ENCODE measurements at places on chromosomes 12 and 14. TPM values are rescaled to one million over a fixed set of nuclear protein-coding genes. Genes with fewer than 3 reads are reported as not detected.
A peak's percentile ranks its signal among the peaks of the same experiment; 100 is the strongest.

GRCh38 chr14:33068626-33069025, 129.9 kb downstream of the NPAS3 start:
- no peak for DNase-seq
- no peaks in the 10 kb centered on the region for H3K27me3 ChIP-seq
- no peak overlapping the region for H3K27ac ChIP-seq
- no peaks in the 10 kb centered on the region for H3K36me3 ChIP-seq
- H3K4me1 ChIP-seq: no peaks in the 10 kb centered on the region

DNA sequence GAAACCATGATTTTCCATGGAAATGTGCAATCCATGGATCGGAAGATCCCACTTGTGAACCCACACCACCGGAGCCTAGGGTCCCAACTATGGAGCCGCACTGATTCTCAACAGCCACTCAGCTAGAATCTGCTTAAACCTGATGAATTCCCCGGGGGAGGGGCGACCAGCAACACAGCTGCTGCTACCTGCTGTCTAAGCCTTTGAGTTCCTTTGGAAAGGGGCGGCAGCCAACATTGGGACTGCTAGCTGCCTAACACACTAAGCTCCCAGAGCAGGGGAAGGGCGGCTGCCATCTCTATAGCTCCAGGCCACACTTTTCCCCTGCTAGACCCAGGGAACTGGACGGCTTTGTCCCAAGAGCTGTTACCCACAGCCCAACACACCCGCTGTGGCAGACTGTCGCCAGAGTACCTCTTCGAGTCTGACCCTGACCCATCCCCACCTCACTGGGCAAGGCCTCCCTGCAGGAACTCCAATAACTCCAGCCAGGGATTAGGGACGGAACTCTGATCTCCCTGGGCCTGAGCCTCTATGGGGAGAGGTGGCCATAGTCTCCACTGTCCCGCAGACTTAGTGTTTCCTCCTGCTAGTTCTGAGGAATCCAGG, 205.8 kb upstream of the SLC16A7 start:
- H3K27ac ChIP-seq: no peak overlapping the region
- DNase-seq: no peak
- H3K4me3 ChIP-seq: no peak overlapping the region
- H3K36me3 ChIP-seq: no peaks in the 10 kb centered on the region
- no peaks in the 10 kb centered on the region for H3K27me3 ChIP-seq

The PTHLH gene
- not detected for total RNA-seq

The KLHL33 gene
- total RNA-seq: not detected

The CACNA2D4 gene
- 3.6 TPM for total RNA-seq

The CCDC92 gene
- 19.7 TPM for total RNA-seq

- DNase-seq: no peak
- no peaks in the 10 kb centered on the region for H3K27me3 ChIP-seq
- no peak overlapping the region for H3K4me3 ChIP-seq
- H3K36me3 ChIP-seq: no peaks in the 10 kb centered on the region
These were observed 867.2 kb downstream of the BCL11B start for GRCh38 chr14:98404811-98405210.

DNA sequence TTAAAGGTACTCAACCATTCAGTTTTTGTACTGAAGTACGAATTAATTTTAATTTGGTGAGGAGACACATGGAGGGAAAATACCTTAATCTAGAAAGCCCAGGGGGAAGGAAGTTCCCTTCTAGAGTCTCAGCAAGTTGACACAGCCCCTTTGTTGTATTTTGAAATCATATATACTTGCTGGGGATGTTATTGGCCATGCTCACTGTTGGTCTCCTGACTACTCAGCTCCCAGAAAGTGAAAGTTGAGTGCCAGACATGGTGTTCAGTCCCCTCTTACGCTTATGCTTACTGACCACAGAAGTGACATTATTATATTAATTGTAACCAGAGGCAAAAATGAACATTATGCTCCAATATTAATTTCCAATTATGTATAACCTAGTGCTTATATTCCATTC, 28.1 kb downstream of the ARF6 start:
- no peaks in the 10 kb centered on the region for H3K27me3 ChIP-seq
- no peaks in the 10 kb centered on the region for H3K4me1 ChIP-seq
- no peak overlapping the region for H3K27ac ChIP-seq
- no peak overlapping the region for H3K4me3 ChIP-seq

The ERP27 gene
- 79.1 TPM for total RNA-seq

The ALDH1L2 gene
- 31.1 TPM for total RNA-seq

- DNase-seq: no peak
- peaks cover 4% of the 10 kb centered on the region for H3K4me1 ChIP-seq
- no peak overlapping the region for H3K4me3 ChIP-seq
- H3K27ac ChIP-seq: no peak overlapping the region
- no peaks in the 10 kb centered on the region for H3K27me3 ChIP-seq
- H3K36me3 ChIP-seq: no peaks in the 10 kb centered on the region
These were observed 417.1 kb downstream of the AEBP2 start for GRCh38 chr12:19856389-19856788.

- H3K4me3 ChIP-seq: no peak within 1 kb of the TSS
- H3K27me3 ChIP-seq: no peaks in the 10 kb centered on the region
- DNase-seq: no peak
- no peak within 1 kb of the TSS for H3K27ac ChIP-seq
- H3K4me1 ChIP-seq: peaks cover 21% of the 10 kb centered on the region
These were observed at the start of gene KIF5A for GRCh38 chr12:57549909-57550640. Gene KIF5A, plus strand, starts transcription at chr12:57550044. Its CDS starts 228 bp downstream, at chr12:57550272.

- no peak overlapping the region for H3K27ac ChIP-seq
- H3K27me3 ChIP-seq: no peaks in the 10 kb centered on the region
- H3K4me1 ChIP-seq: peaks cover 13% of the 10 kb centered on the region
- DNase-seq: no peak
- H3K4me3 ChIP-seq: no peak overlapping the region
These were observed 29.2 kb downstream of the BTBD7 start for GRCh38 chr14:93303659-93304058.

- no peak for DNase-seq
- no peaks in the 10 kb centered on the region for H3K36me3 ChIP-seq
- H3K4me3 ChIP-seq: no peak overlapping the region
- no peaks in the 10 kb centered on the region for H3K27me3 ChIP-seq
- H3K27ac ChIP-seq: no peak overlapping the region
- H3K4me1 ChIP-seq: no peaks in the 10 kb centered on the region
These were observed 1353.2 kb downstream of the AACS start for GRCh38 chr12:126418400-126418799.

The CRACR2A gene
- 13.8 TPM for total RNA-seq

- H3K4me3 ChIP-seq: no peak overlapping the region
- no peaks in the 10 kb centered on the region for H3K4me1 ChIP-seq
- H3K27me3 ChIP-seq: no peaks in the 10 kb centered on the region
- H3K27ac ChIP-seq: no peak overlapping the region
- H3K36me3 ChIP-seq: no peaks in the 10 kb centered on the region
These were observed 53.4 kb downstream of the ELK3 start for GRCh38 chr12:96247563-96247962.

- H3K4me1 ChIP-seq: peaks cover 12% of the 10 kb centered on the region
- H3K36me3 ChIP-seq: no peaks in the 10 kb centered on the region
These were observed 46.5 kb upstream of the IFNG-AS1 start for GRCh38 chr12:67942724-67943123.

The KRT6A gene
- total RNA-seq: not detected

- H3K27me3 ChIP-seq: no peaks in the 10 kb centered on the region
- no peak overlapping the region for H3K27ac ChIP-seq
- no peak for DNase-seq
- no peak overlapping the region for H3K4me3 ChIP-seq
- no peaks in the 10 kb centered on the region for H3K36me3 ChIP-seq
These were observed 17.9 kb upstream of the RCOR1 start for GRCh38 chr14:102574281-102575159.

The REM2 gene
- not detected for total RNA-seq

DNA sequence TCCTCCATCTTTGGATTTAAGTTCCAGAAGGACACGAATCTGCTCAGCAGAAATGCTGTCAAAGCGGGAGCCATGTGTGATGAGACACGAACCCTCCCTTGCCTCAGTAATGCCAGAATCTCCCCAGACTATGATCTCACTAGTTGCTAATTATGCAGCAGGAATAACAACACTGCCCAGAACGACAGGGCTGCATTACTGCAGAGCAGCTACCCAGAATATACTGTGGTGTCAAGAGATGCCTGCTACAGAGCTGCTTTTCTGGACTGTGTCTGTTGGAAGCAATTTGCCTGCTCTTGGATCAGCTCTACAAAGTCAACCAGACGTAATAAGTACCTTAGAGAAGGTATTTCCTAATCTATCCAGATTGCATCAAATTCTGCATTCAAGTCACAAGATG, 5.5 kb downstream of the CSRNP2 start:
- no peaks in the 10 kb centered on the region for H3K36me3 ChIP-seq
- peaks cover 8% of the 10 kb centered on the region for H3K4me1 ChIP-seq
- no peaks in the 10 kb centered on the region for H3K27me3 ChIP-seq
- no peak for DNase-seq

The AMIGO2 gene
- 2.6 TPM for total RNA-seq

- no peak overlapping the region for H3K4me3 ChIP-seq
- H3K36me3 ChIP-seq: no peaks in the 10 kb centered on the region
- H3K27ac ChIP-seq: peak overlapping the region; percentile 86
- H3K27me3 ChIP-seq: no peaks in the 10 kb centered on the region
- DNase-seq: peak; percentile 25
- peaks cover 30% of the 10 kb centered on the region for H3K4me1 ChIP-seq
These were observed 11.5 kb downstream of the CBLN3 start for GRCh38 chr14:24417832-24418491.

The RNASE7 gene
- total RNA-seq: not detected

GRCh38 chr12:75428767-75429166, 37.9 kb downstream of the GLIPR1L2 start:
- H3K4me3 ChIP-seq: no peak overlapping the region
- DNase-seq: no peak
- H3K36me3 ChIP-seq: no peaks in the 10 kb centered on the region
- H3K27ac ChIP-seq: no peak overlapping the region
- no peaks in the 10 kb centered on the region for H3K4me1 ChIP-seq

GRCh38 chr12:123485756-123486155, 27.8 kb downstream of the SNRNP35 start:
- H3K4me3 ChIP-seq: no peak overlapping the region
- H3K36me3 ChIP-seq: no peaks in the 10 kb centered on the region
- no peaks in the 10 kb centered on the region for H3K4me1 ChIP-seq
- no peak for DNase-seq
- no peaks in the 10 kb centered on the region for H3K27me3 ChIP-seq

The SMIM41 gene
- 0.66 TPM for total RNA-seq

The DYNLL1 gene
- total RNA-seq: 143 TPM

DNA sequence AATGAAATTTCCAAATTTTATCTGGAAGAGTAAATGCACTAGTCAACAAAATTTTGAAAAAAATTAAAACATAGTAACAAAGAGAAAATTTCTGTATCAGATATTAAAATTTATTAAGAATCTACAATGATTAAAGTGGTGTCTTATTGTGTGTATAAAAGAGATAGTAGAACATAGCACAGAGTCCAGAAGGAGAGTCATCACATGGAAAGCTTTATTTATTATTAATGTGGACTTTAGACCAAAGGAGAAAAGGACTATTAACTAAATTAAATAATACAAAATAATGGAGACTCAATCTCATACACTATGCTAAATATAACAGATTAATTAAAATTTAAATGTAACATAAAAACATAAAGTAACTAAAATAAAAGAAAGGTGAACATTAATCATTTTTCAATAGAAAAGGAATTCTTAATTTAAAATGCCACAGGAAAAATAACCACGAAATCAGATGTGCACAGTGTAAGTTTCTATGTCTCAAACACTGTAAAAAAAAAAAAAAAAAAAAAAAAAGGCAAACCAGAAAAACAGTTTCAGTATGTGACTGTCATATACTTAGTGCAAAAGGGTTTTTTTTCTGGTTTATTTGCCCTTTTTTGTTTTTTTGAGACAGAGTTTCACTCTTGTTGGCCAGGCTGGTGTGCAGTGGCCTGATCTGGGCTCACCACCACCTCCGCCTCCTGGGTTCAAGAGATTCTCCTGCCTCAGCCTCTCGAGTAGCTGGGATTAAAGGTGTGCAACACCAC, 95.4 kb downstream of the MYF5 start:
- no peaks in the 10 kb centered on the region for H3K36me3 ChIP-seq
- H3K27me3 ChIP-seq: no peaks in the 10 kb centered on the region
- H3K4me3 ChIP-seq: no peak overlapping the region
- DNase-seq: no peak
- H3K4me1 ChIP-seq: no peaks in the 10 kb centered on the region
- no peak overlapping the region for H3K27ac ChIP-seq

The TSPAN19 gene
- not detected for total RNA-seq

DNA sequence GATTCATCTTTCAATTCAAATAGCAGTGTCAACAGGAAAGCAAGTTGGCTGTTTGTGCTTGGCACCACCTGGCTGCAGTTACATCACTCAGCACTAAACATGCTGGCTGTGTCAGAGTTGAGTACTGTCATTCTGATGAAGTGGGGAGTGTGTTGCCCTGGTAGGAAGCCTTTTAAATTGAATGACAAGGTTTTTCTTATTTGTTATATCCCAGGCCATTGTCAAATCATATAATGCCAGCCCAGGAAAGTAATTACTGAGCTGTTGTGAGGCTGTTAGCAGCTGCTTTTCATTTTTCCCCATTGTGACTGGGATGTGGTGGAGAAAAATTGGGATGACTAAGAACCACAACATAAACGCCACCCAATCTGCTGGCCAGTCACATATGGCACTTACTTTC, 106.5 kb upstream of the PRKD1 start:
- no peaks in the 10 kb centered on the region for H3K27me3 ChIP-seq
- H3K36me3 ChIP-seq: no peaks in the 10 kb centered on the region
- no peaks in the 10 kb centered on the region for H3K4me1 ChIP-seq
- H3K27ac ChIP-seq: no peak overlapping the region

DNA sequence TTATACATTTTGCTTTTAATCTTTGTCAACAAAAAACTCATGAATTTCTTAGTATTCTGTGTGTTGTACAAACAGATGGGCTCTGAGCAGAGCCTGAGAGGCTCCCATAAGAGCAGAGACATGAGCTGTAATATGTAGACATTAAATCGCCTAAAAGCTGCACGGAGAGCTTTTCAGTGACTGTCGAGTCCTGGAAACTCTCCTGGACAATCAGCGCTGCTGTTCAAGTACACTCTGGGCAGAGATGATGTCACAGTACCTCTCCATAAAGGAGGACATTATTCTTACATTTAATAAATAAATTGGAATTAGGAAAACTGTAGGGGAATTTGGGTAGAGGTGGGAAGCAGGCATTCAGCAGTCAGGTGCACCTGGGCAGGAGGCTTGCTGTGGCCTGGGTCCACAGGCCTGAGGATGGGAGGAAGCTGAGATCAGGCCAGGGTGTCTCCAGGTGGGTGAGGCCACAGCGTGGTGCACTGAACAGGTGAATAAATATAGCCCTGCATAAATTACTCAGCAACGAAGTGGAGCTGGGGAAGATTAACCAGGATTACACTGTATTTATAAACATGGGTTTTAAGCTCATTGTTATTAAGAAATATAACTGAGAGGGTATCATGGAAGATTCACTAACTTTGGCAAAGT, 13.3 kb upstream of the TCL1A start:
- no peak overlapping the region for H3K4me3 ChIP-seq
- no peak overlapping the region for H3K27ac ChIP-seq
- H3K36me3 ChIP-seq: no peaks in the 10 kb centered on the region
- DNase-seq: peak; percentile 57

Measured in body of pancreas (tissue), 4 donors.